Memory B cell (primary cell): ENCODE measurements at places on chromosomes 1 and 21.

DNA sequence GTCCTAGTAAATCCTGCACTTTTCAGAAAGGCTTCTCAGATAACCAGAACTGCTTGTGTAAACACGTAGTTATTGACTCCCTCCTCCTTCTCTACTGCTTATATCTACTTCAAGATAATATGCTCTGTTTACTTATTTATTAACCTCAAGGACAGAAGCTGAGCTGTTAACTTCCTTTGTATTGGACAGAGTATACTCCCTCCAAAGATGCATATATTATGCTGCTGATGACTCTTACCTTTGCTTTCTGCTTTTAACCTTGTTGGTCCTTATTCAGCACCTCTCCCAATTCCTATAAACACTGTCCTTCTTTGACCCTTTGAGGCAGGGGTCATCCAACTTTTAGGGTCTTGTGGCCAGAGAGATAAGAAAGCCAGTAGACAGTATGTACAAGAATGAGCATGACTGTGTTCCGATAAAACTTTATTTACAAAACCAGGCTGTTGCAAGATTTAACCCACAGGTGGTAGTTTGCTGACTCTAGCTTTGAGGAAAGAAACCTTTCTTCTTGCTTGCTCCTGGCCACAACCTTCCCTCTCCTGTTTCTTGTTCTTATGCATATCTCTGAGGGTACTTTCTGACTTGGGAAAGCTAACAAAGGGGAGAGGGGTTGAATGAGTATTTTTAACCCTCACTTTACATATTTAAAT, 4.9 kb downstream of the TPM3 start:
- no peak for DNase-seq

DNA sequence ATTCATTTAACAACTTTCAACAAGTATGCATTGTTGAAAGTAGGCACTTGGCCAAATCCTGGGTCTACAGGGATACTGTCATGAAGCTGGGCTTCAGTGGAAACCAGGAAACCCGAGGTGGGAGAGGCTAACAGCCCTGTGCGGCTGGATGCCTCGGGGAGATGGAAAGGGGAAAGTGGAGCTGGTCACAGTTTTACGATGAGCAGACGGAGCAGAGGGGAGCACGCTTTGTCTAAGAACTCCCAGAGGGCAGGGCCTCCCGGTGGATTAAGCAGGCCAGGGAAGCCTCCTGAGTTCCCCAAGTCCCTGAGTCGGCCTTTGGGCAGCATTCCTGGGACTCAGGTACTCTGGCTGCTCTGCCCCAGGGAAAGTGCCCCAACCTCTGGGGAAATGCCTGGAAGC, 23.8 kb downstream of the STUM start:
- DNase-seq, result no peak

DNA sequence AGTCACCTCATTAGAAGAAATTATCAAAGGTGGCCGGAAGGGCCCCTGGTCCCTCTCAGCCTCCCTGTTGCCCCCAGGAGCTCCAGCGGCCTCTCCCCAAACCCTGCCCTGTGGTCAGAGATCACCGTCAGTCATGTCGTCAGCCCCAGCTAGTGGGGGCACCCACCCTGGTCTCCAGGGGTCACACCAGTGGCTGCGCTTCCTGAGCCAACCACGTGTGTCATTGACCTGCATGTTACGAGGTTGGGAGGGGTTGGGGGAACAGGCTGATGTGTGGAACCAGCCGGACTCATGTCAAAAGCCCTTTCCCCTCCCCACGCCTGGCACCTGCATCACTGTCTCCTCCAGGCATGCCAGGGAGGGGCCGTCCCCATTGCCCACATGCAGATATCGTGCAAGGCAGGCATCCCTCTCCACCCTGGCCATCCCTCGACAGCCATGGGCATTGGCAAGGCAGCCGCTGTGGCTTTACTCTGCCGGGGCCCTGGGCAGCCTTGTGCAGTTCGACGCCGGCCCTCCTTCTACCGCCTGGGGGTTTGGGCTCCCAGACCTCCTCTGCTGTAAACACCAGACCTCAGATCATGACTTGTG, 128.7 kb downstream of the CRYAA start:
- no peak for DNase-seq

DNA sequence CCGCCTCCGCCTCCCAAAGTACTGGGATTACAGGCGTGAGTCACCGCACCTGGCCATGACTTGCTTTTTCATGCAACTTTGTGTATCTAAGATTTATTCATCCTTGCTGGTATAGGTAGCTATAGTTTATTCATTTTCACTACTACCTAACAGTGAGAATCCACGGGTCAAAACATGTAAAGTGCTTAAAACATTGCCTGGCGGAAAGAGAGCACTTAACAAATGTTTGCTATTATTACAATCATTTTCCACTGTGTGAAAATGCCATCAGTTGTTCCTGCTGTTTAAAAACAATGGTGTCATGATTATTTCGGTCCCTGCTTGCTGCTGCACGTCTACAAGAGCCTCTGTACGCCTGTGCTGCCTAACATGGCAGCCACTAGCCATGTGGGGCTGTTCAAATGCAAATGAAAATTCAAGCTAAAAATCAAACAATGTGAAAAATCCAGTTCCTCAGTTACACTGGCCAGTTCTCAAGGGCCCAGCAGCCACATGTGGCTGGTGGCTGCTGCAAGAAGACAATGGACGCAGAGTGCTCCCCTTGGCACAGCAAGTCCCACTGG, 65.1 kb downstream of the CLSTN1 start:
- DNase-seq, result no peak
